ENCODE measurements at places on chromosomes 1 and 21. TPM values are rescaled to one million over a fixed set of nuclear protein-coding genes. Genes with fewer than 3 reads are reported as not detected.

Gene TMEM269
- not detected for total RNA-seq

Gene OR2L2
- total RNA-seq, result not detected

Gene HSD3B1
- total RNA-seq, result not detected

Gene KRTAP19-4
- not detected for total RNA-seq

Gene SPATA45
- total RNA-seq, result not detected

Gene F13B
- not detected for total RNA-seq

Gene TENT5C
- 5.3 TPM for total RNA-seq

Gene KCNAB2
- total RNA-seq, result 1.3 TPM

Gene CPTP
- 3.1 TPM for total RNA-seq

Measured in IMR-90 (cell line).